CD4-positive, alpha-beta T cell treated with Interleukin-4 for 1 hour (primary cell): ENCODE measurements at places on chromosomes 2 and 18.

DNA sequence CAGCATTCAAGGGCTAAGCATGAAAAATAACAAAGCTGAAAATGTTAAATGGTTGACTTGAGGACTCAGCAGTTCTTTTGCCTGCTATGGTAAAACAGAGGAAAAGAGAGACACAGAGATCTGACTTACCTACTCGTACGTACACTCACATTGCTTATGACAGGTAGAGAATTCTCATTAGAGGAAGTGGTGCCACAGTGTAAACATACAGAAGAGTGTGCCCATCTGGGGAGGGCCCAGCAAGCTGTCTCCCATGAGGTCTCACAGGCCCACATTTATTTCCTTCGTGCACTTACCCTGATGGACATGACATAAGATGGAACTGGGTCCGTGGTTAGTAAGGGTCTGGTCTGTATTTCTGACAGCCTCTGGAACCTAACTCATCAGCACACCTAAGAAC, 729.1 kb downstream of the BCL11A start:
- no peak for DNase-seq

- DNase-seq, result no peak
Observed at GRCh38 chr2:208363485-208363884, 43.1 kb upstream of the PTH2R start.

GRCh38 chr2:141517852-141518421, 612.9 kb downstream of the LRP1B start:
- DNase-seq, result no peak

GRCh38 chr2:238138331-238139195, at the start of gene KLHL30:
TSS of gene KLHL30 (plus strand) at chr2:238138668. CDS start at chr2:238140755, 2,087 bp downstream.
- DNase-seq, result no peak
